ENCODE measurements at places on chromosomes 4 and X.

- no peak for DNase-seq
Measured at GRCh38 chr4:101205916-101206315, 141.4 kb downstream of the PPP3CA start.

DNA sequence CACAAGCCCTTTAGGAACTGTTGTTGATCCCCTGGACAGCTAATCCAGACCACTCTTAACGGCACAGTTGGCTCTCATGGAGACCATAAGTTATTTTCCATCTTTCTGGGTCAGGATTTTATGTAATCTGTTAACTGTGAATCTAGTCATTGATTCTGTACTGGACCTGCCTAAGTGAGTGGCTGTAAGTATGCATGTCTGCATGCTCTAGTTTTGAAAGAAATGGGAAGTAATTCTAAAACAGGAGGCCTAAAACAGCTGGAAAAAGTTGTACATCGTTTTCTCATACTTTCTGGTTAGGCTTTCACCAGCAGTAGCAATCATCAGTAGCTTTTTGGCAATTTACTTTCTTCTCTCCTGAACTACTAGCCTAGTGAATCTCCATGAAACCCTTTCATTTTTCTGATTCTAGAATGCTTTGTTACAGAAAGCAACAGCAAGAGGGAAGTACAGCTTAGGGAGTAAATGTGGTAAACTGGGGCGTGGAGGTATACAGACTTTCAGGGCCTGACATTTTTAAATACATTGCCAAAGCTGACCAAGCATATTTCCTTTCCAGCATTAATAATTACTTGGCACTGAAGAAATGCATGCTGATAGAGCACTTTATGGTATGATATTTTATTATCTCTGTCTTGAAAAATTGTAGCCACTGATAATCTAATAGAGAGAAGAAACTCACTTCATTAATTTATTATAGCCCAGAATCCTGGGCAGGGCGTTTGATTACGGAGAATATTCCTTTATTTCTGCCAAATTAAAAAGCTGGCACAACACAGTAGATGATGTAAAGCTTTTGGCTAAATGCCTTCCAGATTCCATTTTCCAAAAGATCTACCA is 202.7 kb downstream of the BANK1 start:
- DNase-seq: no peak

DNA sequence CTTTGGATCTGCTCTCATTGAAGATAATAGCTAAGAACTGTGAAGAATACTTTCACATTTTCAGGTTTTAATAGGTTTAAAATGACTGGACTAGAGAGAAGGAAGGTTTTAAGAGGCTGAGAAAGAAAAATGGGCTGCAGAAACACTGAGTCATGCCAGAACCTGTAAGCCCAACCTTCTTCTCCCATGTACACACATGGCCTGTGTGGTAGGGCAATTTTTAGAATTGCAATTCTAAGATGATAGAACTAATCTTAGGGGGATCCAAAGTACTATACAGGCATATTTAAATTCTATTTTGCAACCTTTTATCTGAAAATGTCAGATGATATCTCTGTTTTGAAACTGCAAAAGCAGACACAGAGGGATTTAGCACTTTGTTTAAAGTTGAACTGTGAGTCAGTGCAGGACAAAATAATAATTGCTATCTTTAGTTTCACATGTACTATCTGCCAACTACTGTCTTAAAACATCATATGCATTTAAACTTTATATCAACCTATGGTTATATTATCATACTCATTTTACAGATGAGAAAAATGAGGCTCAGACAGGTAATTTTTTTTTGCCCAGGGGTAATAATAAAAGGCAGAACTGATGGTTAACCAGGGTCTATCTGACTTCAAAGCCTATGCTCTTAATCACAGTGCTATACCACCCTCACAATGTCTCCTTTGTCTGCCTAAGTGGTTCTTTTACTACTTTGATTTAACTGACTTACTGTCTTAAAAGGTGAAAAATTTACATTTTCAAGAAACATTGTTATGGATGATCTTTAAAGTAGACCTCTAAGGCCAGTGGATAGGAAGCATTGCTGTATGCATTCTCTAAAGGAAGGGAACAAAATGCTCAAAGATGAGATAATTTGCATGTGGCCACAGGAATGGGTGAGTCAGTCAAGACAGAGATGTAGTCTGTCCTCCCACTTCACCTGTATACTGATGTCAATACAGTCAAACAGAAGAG is 4.3 kb downstream of the TMPRSS11E start:
- no peak for DNase-seq

DNA sequence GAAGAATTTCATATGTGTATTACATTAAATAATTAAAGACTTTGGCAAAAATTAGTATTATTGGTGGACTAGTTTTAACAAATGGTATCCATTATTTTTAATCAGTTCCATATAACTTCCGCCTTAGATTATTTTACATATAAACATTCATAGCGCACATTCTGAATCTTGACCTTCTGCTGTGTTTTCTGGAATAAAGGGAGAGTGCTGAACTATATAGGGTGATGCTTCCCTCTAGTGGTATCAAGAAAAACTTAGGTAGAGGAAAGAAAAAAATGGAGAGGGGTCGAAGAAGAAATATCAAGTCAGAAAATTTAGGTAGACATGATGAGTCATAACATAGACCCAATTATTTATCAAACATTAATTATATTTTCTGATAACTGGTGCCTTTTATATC is 155.6 kb upstream of the PACRGL start:
- no peak for DNase-seq

- no peak for DNase-seq
Measured at GRCh38 chr4:11480683-11481082, 52.0 kb upstream of the HS3ST1 start.

- DNase-seq: no peak
Measured at GRCh38 chrX:154303476-154303875, 7.9 kb downstream of the TKTL1 start.

DNA sequence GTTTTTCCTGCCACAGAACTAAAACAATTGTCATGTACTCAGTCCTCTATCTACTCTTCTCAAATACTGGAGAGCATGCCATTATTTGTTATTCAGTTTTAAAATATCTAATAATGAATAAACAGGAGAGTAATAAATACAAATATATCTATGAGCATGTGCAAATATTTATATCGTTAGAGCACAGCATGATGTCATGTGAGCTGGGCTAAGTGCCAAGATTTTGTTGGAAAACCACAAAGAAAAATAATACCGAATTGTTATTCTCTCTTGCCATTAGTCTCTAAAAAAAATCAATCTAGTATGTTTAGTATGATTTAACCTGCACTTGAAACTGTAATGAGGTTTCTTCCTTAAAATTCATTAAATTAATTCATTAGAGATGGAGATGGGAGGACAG is 97.3 kb downstream of the DDX60 start:
- DNase-seq: peak; percentile 56

DNA sequence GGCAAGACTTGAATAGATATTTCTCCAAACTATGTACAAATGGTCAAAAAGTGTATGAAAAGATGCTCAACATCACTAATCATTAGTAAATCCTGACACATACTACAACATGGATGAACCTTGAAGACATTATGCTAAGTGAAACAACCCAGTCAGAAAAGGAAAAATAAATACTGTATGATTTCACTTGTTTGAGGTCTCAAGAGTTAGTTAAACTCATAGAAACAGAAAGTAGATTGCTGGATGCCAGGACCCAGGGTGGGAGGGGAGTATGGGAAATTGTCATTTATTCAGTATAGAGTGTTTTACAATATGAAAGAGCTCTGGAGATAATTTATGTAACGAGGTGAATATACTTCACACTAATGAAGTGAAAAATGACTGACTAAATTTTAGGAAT is 32.4 kb downstream of the PRMT9 start:
- no peak for DNase-seq

- DNase-seq: no peak
Measured at GRCh38 chr4:20554134-20554533, 146.1 kb upstream of the PACRGL start.

GRCh38 chr4:7384929-7385890 is 49.5 kb downstream of the PSAPL1 start:
- DNase-seq: no peak

- DNase-seq: no peak
Measured at GRCh38 chrX:56728752-56729151, 291 bp upstream of the NBDY start.

DNA sequence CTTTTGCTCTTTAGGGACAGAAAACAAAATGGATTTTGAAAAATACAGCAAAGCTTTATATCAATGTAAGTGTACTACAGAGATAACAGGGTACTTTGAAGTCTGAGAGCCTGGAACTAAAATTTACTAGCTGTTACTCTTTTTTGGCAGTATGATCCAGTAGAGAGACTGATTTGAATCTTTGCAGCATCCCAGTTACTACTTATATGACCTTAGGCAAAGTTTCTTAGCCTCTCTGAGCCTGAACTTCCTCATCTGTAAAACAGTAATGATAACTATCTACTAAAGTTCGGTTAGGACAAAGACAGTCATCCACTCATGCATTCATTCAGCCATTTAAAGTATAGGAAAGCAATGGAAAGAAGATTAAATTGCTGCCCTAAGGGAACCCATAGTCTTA is 10.1 kb downstream of the BRWD3 start:
- DNase-seq: no peak

- DNase-seq: no peak
Measured at GRCh38 chr4:174870311-174870710, 41.3 kb upstream of the GLRA3 start.

GRCh38 chr4:143643399-143643798 is 57.1 kb downstream of the FREM3 start:
- no peak for DNase-seq

DNA sequence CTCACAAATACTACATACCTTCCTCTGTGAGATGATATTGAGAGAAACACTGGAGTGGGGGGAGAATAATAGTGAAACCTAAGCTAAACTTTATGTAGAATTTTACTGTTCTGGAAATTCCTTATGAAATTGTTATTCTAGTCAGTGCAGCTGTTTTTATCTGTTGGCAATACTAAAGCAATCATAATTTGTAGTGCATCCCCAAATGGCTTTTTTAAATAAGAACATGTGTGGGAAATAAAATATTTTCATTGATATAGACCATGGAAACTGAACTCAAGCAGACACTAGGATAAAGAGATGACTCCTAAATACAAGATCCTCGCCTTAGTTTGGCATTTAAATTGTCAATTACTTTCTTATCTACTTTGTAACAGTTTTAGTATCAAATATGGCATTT is 51.1 kb downstream of the SEC24D start:
- no peak for DNase-seq

DNA sequence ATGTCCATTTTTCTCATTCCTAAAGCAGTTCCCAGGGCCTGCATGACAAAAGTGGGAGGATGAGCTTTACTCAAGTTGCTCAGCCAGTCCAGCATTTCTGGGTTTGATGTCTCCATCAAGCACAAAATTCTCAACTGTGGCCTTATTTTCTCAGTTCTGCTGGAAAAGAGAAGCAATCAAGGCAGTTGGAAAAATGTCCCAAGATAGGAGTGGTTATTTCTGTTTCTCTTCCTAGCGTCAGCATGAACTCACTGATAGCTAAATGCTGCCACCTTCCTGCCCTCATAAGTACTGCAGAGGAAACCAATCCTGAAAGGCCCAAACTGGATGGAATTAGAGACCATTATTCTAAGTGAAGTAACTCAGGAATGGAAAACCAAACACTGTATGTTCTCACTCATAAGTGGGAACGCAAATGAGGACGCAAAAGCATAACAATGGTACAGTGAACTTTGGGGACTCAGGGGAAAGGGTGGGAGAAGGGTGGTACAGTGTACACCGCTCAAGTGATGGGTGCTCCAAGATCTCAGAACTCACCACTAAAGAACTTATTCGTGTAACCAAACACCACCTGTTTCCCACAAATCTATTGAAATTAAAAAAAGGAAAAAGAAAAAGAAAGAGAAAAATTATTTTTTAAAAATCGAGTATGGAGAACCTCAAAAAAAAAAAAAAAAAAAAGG is 29.6 kb downstream of the ADH7 start:
- DNase-seq: no peak

DNA sequence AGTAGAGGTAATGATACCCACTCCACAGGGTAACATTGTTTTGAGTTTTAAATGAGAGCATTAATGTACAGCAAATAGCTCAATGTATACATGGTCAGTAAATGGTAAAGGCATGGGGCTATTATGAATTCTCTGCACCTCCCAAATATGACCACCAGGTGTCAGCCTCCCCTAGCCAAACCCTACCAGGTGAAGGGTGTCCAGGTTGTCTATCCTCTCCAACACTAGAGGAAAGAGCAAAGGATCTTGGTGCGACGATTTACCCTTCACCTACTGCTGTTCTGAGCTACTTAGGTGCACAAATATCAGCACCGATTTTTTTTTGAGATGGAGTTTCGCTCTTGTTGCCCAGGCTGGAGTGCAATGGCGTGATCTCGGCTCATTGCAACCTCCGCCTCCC is 26.5 kb upstream of the XIAP start:
- DNase-seq: no peak

DNA sequence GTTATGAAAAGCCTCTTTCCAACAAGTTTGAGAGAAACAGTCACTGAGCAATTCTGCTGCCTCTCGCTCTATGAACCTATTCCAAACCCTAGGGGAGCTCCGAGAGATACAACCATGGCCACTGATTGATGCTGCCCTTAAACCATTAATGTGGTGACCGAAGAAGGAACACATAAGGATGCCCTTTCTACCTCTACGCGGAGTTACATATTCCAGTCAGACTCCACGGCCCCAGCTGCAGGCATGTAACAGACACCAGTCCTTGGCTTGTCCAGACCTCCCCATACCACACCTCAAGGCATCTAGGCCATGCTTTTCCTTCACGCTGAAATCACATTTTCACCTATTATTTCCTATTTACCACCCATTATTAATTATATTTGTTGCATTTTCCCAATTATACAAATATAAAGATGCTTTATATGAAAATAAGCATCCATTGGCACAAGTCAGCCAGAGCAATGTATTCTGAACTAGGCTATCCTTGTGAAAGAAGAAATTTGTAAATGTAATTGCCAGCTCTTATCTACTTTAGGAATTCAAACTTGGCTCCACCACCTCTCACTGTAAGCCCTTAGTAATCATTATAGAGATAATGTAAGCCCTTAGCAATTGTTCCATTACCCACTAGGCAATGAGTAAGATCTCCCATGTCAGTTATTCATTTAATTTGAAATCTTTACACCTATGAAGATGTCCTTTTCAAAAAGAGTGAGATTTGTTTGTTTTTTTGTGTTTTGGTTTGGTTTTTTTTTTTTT is 338.4 kb downstream of the NR3C2 start:
- no peak for DNase-seq

DNA sequence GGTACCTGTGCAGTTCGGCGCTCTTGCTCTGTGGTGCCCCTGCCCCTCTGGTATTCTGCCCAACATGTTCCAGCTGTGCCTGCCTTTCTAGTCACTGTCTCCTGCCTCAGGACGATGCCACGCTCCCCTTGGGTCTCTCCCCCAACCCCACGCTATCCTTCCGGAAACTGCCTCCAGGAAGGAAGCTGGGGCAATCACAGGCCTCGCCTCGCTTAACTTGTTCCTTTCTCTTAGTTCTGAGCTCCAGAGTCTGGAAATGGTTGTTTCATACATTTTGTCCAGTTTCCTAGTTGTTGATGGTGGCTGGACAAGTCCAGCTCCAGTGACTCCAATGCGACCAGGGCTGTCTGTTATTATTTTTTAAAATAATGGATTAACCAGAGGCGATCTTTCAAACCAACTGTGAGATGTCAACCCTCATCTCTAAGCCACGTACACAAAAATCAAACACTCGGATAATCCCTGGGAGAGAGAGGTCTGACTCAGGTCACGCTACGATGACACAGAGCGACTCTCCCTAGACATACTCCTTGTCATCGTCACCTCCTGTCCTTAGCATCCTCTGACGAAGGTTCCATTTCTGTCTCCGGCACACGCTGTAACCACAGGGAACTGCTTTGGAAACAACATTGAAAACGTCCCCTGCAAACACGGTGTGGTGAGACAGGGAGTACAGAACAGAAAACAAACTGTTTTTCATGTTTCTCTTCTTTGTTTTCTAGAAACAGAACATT is 62.5 kb downstream of the ABLIM2 start:
- no peak for DNase-seq
